Stomach (tissue), 19 donors: ENCODE measurements at places on chromosomes 12 and 14. TPM values are rescaled to one million over a fixed set of nuclear protein-coding genes. Genes with fewer than 3 reads are reported as not detected.

GRCh38 chr12:95642583-95642982, 91.3 kb upstream of the USP44 start:
- peak; percentile 36 for DNase-seq

DNA sequence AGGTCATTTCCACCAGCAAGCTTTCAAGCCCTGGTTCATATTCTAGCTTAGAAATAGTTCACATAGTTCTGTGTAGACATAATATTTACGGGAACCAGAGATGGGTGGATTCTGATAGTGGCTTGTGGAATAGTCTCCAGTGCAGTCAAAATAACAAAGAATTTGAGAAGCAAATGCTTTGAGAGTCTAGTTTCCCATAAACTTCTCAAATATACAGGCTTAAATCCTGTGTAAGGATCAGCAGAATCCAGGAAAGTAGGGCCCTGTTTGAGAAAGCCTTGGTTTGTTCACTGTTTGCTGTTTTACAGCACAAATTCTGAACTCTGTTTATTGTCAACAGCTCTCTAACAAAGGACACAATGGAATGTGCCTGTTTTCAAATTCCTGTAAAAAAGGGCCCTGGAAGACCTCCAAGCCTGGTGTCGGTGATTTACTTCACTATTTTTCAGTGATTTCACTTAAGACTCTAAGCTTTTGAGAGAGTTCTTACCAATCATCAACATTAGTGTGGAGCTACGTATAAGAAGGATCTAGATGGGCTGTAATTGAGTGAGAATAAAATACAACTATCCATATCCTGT, 11.4 kb upstream of the FOS start:
- DNase-seq: no peak

GRCh38 chr12:25052196-25052913, 103.5 kb upstream of the BCAT1 start:
- DNase-seq: peak; percentile 78

The CSAD gene
- 30.3 TPM for total RNA-seq

The CLEC1A gene
- total RNA-seq: 4.6 TPM

DNA sequence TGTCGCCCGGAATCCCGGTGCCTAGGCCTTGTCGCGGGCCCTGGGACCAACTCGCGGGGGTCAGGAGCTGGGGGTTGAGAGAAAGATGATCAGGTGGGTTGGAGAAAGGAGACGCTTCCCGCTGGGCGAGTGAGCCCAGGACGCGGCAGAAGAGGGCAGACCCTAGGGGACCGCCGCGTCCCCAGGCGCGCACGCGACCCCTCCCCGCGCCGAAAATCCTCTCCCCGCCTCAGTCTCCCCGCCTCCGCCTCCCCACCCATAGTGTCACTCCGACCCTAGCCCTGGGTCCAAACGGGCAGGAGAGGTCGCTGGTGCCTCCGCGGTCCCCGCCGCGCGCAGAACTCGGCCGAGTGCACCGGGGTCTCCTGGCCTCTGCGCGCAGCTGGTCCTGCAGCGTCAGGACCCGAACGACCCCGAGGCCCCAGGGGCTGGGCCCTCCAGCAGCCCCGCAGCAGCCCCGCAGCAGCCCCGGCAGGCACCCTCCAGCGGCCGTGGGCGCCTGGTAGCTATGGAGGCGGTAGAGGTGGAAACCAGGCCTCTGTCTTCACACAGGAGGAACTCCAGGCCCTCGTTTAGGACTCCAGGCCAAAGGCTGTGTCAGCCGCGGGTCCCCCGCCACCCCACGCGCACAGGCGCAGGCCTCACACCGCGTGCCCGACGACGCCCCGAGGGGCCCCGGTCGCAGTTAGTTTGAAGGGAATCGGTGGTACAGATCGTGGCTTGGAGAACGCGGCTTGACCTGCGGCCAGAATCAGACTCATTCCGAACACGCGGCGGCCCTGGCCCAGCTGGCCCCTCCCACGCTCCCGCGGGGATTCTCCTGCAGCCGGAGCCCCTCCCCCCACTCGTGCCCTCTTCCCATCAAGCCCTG, 60.1 kb upstream of the EIF5 start:
- DNase-seq: no peak
